HFFc6 (cell line): ENCODE measurements at places on chromosomes 6 and 20.

GRCh38 chr6:166911248-166911677 lies 45.1 kb downstream of the RNASET2 start:
- no peak for DNase-seq

- no peak for DNase-seq
Measured at GRCh38 chr6:137868721-137869548, 1.9 kb downstream of the TNFAIP3 start.

- DNase-seq, result no peak
Measured at GRCh38 chr20:4670469-4670868, 51.2 kb upstream of the PRND start.

GRCh38 chr6:11209906-11210305 lies 22.6 kb downstream of the NEDD9 start:
- no peak for DNase-seq

DNA sequence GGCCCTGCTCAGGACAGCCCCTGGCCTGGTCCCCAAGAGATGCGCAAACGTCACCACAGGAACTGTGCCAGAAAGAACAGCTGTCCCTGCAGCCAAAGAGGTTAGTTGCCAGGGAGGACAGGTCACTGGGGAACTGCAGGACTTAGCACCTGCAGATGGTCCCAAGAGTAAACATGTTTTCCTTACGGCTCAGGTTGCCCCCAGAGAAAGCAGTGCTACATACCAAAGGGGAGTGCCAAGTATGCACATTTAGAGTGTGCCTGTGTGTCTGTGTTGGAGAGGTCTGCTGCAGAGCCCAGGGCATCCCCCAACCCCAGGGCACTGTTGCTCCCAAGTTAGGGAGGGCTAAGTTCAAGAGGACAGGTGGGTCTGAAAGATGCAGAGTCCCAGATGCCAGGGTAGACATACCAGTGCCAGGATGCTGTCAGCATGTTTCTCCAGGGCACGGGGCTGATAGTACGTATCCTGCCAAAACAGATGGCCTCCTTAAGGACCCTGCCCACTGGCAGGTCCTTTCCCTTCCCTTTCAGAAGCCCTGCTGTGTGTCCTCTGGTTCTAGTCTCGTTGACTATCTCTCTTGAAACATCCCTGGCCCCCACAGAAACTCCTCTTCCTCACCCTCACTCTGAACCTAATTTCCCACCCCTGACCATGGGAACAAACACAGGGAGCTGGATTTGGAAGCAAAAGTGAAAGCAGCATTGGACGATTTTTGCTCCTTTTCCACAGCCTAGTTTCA lies 1.3 kb downstream of the ABHD16A start:
- no peak for DNase-seq

- no peak for DNase-seq
Measured at GRCh38 chr6:20699402-20699801, 165.1 kb downstream of the CDKAL1 start.

GRCh38 chr6:129475477-129476247 lies 234.3 kb downstream of the ARHGAP18 start:
- DNase-seq, result no peak

GRCh38 chr6:105319331-105319730 lies 83.6 kb downstream of the PREP start:
- DNase-seq, result peak; percentile 39

DNA sequence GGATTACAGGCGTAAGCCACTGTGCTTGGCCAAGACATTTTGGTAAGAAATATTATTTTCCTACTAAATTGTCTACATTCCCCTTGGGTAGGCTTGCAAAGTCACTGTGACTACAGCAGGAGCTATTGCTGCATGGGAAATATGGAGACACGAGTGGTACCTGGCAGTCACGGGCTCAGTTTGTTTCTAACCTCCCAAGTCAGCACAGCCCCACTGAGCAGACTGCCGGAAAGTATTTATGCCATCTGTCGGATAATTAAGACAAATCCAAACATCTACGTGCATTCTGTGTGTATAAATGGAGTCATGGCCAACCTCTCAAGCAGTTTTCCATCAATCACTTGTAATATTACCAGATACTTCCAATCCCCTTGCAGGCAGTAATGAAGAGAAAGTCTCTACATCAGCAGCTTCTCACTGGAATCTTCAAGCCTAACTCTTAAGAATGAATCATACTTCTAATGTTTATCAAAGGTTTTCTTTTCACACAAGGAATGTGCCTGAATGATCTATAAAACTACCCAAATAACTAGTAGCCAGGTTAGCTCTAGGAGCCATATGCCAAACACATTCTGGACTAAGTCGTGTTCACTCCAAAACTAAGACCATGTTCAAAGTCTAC lies 20.1 kb downstream of the PSMB1 start:
- no peak for DNase-seq

GRCh38 chr6:169231790-169232506 lies 21.7 kb downstream of the THBS2 start:
- no peak for DNase-seq

- DNase-seq, result no peak
Measured at GRCh38 chr6:133340557-133340956, 99.4 kb downstream of the EYA4 start.

DNA sequence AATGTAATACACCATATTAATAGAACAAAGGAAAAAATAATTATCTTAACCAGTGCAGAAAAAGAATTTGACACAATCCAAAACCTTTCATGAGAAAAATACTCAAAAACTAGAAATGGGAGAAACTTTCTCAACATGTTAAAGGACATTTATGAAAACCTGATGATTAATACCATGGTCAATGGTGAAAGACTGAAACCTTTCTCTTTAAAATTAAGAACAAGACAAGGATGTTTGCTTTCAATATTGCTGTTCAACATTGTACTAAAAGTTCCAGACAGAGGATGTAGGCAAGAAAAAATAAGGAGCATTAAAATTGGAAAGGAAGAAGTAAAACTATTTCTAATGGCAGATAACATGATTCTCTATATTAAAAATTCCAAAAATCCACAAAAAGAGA lies 981.3 kb upstream of the FLRT3 start:
- no peak for DNase-seq

DNA sequence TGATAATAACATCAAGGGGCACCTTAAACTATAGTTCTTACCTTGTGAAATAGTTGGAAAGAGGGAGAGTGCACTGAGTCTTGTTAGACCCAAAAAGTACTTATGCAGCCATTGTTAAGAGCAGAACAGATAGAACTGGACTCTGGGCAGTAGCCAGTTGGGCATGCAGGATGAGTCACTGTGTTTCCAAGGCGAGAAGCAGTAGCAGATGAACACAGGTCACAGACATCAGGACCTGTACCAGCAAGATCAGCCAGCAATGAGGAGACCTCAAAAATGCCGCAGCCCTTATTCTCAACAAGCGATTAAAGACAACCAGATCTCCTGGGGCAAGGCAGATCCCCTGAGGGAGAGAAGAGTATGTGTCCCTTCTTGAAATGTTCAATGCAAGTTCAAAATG lies 79.0 kb downstream of the SAMD3 start:
- DNase-seq, result peak; percentile 23

- no peak for DNase-seq
Measured at GRCh38 chr20:58228103-58228483, 360 bp downstream of the ANKRD60 start.

DNA sequence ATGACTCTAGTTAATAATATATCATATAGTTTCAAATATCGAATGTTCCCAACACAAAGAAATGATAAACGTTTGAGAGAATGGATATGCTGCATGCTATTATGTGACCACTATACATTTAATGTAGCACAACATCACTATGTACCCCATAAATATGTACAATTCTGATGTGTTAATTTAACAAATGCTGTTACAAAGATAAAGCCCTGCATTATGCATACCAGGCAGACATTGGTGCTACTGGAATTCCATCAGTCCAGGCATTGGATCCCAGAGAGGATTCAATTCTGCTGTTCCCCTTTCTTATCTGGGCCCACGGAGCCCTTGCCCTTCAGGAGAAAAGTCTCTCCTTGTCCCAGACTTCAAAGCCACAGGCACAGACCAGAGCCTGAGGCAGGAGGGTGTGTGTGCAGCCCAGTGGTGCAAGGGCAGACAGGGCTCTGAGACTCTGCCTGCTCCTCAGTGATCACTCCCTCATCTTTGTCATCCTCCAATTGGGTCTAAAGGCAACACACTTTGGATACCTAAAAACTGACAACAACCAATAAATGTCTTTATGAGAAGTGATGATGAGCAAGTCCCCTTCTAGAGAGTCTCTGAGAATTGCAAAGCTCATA lies 45.2 kb downstream of the PSMG4 start:
- no peak for DNase-seq

DNA sequence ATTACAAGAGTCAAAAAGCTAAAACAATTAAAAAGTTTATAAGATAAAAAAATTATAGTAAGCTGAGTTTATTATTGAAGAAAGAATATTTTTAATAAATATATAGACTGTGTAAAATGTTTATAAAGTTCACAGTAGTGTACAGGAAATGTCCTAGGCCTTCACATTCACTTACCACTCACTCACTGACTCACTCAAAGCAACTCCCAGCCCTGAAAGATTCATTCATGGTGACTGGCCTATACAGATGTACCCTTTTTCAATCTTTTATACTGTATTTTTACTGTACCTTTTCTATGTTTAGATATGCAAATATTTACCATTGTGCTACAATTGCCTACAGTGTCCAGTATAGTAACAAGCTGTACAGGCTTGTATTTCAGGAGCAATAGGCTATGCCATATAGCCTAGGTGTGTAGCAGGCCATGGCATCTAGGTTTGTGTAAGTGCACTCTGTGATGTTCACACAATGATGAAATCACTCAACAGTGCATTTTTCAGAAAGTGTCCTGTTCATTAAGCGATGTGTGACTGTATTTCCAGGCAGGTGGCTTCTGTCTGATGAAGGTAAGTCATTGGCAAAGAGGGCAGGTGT lies 130.2 kb downstream of the BTBD3 start:
- peak; percentile 7 for DNase-seq

DNA sequence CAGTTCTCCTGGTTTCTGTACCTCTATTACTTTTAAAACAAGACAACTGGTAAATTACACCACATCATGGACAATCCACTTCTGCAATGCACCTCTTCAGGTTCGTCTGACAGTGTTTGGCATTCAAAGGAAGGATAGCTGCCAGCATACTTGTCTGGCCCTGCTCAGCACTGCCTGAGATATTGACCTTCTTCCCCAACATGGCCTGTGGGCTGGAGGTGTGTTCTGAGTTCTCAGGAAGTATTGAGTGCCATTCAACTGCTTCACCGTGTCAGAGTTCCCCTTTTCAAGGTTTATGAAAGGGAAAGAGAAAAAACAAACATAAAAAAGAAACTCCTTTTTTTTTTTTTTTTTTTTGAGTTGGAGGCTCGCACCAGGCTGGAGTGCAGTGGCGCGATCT lies 267.9 kb upstream of the SASH1 start:
- no peak for DNase-seq

DNA sequence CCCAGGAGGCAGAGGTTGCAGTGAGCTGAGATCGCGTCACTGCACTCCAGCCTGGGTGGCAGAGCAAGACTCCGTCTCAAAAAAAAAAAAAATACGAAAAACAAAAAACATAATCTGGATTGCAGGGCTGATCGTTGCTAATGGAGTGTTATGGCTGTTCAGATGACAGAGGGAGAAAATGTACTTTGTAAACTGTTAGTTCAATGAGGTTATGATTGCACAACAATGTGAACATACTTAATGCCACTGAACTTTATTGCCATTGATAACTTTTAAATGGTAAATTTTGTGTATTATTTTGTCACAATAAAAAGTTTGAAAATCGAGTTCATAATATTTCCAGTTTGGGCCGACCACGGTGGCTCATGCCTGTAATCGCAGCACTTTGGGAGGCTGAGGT lies 10.5 kb downstream of the C20orf173 start:
- no peak for DNase-seq

GRCh38 chr6:4138186-4138585 lies 2.8 kb upstream of the ECI2 start:
- DNase-seq, result no peak

DNA sequence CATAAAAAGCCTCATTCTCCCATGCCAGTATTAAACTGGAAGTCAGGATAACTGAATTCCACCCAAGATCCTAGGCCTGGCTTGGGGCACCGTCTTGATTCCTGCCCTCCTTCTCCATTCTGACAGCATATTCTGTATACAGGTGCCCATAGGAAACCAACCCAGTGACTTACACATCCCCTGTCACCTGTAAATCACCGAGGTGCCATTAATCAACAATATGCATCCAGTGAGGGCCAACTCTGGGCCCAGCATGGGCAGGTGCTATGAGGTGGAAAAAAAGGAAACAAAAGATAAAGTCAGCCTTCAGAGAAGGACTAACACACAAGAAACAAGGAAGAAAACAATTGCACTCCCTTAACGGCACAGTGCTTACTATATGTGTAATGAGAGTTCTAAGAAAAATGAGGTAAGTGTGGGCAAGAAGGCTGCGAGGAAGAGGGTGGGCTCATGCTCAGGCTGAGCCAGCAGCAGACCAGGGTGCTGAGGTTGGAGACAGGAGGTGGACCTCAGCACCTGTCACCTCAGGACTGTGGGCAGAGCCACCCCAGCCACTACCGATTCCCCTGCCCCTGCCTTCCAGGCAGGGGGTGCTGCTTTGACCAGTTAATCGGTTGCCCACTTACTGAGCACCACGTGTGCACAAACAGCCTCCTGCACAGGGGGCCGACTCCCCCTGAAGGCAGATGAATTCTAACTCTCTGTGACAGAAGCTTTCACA lies 105.9 kb downstream of the TRERF1 start:
- no peak for DNase-seq

- no peak for DNase-seq
Measured at GRCh38 chr20:35726842-35727711, 15.0 kb downstream of the RBM39 start.

DNA sequence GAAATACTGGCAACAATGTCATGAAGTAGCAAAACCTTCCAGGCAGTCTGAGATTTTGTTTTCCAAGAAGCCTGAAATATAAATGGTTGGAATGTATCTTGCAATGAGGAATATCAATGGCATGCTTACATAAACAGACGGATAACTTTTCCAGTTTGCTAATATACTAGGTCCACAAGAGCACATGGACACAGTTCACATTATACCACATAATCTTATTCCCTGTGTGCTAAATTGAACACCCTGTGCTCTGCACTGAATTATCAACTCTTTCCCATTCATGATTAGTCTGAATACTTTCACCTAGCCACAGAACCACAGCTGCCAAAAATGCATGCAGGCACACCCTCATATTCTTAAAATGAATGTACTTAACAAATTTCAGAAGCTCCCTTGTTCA lies 274.3 kb downstream of the COL12A1 start:
- DNase-seq, result peak; percentile 63

- no peak for DNase-seq
Measured at GRCh38 chr6:161618831-161619454, 345.1 kb upstream of the AGPAT4 start.

DNA sequence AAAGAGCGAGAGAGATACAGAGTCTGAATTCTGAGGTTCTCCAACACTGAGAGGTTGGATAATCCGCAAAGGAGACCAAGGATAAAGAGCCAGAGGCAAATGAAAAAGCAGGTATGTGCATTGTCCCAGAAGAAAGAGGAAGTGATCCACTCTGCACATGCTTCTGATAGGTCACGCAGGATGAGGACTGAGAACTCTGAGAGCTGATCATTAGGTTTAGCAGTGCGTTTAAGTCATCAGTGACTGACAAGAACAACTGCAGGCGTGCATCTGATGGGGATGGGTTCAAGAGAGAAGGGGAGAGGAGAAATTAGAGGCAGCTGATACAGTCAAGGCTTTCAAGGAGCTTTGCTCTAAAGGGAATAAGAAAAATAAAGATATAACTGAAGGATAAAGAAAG lies 301.2 kb upstream of the SGK1 start:
- no peak for DNase-seq
